ENCODE measurements at places on chromosomes 4 and X. TPM values are rescaled to one million over a fixed set of nuclear protein-coding genes. Genes with fewer than 3 reads are reported as not detected.
A peak's percentile ranks its signal among the peaks of the same experiment; 100 is the strongest.

Gene XK
- 15.3 TPM for total RNA-seq

Gene KIT
- total RNA-seq, result 3.9 TPM

Gene FGFR3
- 1.5 TPM for total RNA-seq

Gene C4orf50
- total RNA-seq, result not detected

Gene VCX
- total RNA-seq, result not detected

Gene DDX53
- not detected for total RNA-seq

Gene MTHFD2L
- 13.7 TPM for total RNA-seq

Gene FAM149A
- 9.4 TPM for total RNA-seq

Gene GPC3
- 0.65 TPM for total RNA-seq

Gene AFM
- not detected for total RNA-seq

Gene NOX1
- total RNA-seq, result not detected

Gene TEX11
- total RNA-seq, result not detected

Gene HPRT1
- 25.8 TPM for total RNA-seq

Gene GPR78
- total RNA-seq, result not detected

GRCh38 chr4:142556048-142556447 is 290.1 kb downstream of the INPP4B start:
- H3K4me1 ChIP-seq, result no peaks in the 10 kb centered on the region
- no peaks in the 10 kb centered on the region for H3K36me3 ChIP-seq
- no peaks in the 10 kb centered on the region for H3K27me3 ChIP-seq
- H3K27ac ChIP-seq, result no peak overlapping the region

DNA sequence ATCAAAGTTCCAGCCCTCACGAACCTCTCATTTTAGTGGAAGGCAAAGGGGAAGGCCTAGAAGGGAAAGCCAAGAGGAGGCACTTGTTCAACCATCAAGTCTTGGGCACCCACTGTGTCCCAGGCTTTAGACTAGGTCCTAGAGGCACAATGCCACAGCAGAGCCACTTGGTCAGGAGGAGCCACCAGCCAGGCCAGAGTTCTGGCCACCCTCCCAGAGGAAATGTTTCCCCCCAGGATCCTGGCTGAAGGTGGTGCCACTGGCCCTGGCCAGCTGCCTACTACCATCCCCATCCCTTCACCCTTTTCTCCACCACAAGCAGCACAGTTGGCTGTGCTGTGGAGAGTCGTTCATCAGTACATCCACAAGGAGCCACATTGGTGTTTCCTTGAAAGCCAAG is 34.3 kb upstream of the XPNPEP2 start:
- no peak overlapping the region for H3K27ac ChIP-seq
- no peaks in the 10 kb centered on the region for H3K4me1 ChIP-seq
- H3K27me3 ChIP-seq, result no peaks in the 10 kb centered on the region
- no peak overlapping the region for H3K4me3 ChIP-seq

DNA sequence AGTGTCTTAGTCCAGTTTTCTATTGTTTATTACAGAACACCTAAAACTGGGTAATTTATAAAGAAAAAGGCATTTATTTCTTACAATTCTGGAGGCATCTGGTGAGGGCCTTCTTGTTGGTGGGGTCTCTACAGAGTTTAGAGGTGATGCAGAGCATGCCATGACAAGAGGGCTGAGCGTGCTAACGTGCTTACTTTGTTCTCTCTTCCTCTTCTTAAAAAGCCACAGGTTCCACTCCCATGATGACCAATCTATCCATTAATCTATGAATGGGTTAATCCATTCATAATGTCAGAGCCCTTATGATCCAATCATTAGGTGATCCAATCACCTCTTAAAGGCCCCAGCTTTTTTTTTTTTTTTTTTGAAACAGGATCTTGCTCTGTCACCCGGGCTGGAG is 291.5 kb upstream of the GALNTL6 start:
- H3K4me3 ChIP-seq, result no peak overlapping the region
- DNase-seq, result no peak
- no peak overlapping the region for H3K27ac ChIP-seq
- H3K27me3 ChIP-seq, result no peaks in the 10 kb centered on the region

DNA sequence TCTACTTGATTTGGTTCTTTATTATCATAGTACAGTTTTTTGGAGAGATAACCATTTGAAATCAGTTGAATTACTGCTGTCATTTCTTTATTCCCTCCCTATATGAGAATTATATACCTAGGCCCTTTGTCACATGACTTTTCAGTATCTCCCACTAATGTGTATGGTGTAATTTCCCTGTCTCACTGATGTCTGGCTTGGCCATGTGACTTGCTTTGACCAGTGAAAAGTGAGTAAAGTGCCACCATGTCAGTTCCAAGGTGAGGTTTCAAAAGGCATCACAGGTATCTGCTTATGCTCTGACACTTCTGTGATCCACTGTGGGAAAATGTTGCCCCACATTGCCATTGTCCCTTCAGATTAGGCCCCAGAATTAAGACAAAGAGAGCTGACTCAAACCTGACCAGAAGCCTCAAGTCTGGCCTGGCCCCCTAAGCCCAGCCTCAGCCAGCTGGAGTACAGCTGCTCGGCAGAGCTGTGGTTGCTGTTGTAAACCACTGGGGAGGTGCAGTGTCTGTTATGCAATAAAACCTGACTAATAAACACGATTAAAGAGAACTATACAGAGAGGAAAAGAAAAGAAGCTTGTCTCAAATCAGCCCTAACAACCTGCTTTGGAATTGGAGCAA is 27.5 kb downstream of the SETD7 start:
- no peaks in the 10 kb centered on the region for H3K27me3 ChIP-seq
- peak; percentile 68 for DNase-seq
- H3K4me3 ChIP-seq, result no peak overlapping the region
- H3K27ac ChIP-seq, result no peak overlapping the region
- H3K4me1 ChIP-seq, result no peaks in the 10 kb centered on the region

- no peak overlapping the region for H3K27ac ChIP-seq
- DNase-seq, result no peak
- no peak overlapping the region for H3K4me3 ChIP-seq
- H3K27me3 ChIP-seq, result no peaks in the 10 kb centered on the region
- H3K4me1 ChIP-seq, result no peaks in the 10 kb centered on the region
Measured at GRCh38 chrX:39261446-39262147, 460.3 kb downstream of the MID1IP1 start.

DNA sequence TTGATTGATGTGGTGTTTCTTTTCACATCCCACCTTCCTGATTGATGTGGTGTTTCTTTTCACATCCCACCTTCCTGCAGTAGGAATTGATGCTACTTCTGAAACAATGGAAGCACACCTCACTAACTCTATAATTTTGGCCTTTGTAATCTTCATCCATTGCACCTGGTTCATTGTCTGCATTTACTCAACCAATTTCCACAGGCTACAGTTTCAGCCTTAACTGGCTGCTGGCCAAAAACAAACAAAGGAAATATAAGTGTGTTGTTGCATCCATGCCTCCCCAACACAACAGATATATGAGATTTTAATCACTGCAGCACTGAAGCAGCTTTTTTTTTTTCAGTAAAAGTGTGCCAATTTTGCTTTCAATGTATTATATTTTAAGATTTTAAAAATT is 867.6 kb upstream of the PCDH7 start:
- no peak for DNase-seq
- no peaks in the 10 kb centered on the region for H3K27me3 ChIP-seq
- H3K4me1 ChIP-seq, result no peaks in the 10 kb centered on the region

DNA sequence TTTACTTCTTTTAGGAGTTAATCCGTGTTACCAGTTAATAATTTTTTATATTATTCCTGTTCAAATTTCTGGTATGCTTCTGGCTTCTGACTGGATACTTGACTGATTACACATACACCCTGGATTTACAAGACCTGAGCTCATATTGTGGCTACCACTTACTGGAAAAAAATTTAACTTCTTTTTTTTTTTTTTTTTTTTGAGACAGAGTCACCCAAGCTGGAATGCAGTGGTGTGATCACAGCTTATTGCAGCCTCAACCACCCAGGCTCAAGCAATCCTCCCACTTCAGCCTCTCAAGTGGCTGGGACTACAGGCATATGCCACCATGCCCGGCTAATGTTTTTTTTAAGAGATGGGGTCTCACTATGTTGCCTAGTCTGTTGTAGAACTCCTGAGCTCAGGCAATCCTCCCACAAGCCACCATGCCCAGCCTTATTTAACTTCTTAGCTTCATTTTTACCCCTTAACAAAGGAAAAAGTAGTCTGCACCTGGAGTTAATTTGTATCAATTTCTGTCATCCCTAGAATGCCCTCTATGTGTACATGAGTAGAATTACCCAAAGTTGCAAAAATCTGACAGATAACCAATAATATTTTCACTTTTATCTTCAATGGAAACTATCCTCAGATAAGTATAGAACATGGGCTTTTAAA is 50.3 kb downstream of the TMEM165 start:
- peaks cover 80% of the 10 kb centered on the region for H3K36me3 ChIP-seq
- no peak overlapping the region for H3K27ac ChIP-seq
- no peak for DNase-seq
- H3K4me3 ChIP-seq, result no peak overlapping the region

DNA sequence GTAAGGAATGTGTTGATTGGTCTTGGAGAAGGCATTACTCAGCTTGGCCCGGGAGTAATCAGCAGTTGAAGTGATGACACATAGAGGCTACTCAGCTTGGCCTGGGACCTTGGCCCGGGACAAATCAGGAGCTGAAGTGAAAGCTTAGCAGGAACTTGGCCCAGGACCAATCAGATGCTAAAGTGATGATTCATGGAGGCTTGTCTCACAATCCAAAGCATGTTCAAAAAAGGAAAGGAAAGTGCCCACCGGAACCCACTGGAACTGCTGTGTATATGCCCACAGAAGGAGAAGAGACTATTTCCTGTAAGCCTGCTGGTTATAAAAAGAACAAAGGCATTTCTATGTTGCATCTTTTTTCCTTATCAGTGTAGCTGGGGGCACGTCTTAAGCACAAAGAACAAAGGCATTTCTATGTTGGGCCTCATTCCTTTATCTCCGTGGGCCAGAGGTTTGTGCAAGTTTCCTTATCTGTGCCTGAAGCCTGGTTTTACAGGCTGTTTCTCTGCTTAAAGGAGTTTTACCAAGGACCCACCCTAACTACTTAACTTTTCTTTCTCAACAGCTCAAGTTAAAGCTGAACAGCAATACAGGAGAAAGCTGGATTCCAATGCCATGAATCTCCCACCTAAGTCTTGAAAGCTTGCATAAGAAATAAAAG is 1176.7 kb downstream of the NLGN4X start:
- H3K27ac ChIP-seq, result no peak overlapping the region
- H3K4me3 ChIP-seq, result no peak overlapping the region
- DNase-seq, result peak; percentile 16
- no peaks in the 10 kb centered on the region for H3K27me3 ChIP-seq

- no peaks in the 10 kb centered on the region for H3K4me1 ChIP-seq
- no peaks in the 10 kb centered on the region for H3K27me3 ChIP-seq
- no peaks in the 10 kb centered on the region for H3K36me3 ChIP-seq
Measured at GRCh38 chrX:46202733-46203514, 342.3 kb downstream of the ZNF674 start.

DNA sequence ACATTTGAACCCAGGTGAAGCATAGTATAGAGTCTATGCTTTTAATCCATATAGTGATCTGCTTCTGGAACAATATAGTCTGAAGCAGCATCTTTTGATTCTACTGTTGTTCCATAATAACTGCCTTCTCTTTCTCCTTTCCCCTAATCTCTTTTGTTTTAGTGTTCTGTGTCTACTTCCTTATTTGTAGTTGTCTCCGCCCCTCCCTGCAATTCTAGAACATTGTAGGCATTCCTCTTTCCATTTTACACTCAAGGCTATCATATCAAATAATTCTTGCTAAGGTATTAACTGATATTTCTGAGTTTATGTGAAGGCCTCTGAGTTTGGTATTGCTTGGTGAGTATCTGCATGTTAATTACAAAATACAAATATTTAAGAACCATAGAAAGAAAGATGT is 11.6 kb downstream of the BLTP1 start:
- no peak for DNase-seq
- H3K4me3 ChIP-seq, result no peak overlapping the region
- H3K4me1 ChIP-seq, result no peaks in the 10 kb centered on the region
- no peak overlapping the region for H3K27ac ChIP-seq

GRCh38 chr4:188960411-188961093 is 821.3 kb downstream of the TRIML1 start:
- H3K36me3 ChIP-seq, result no peaks in the 10 kb centered on the region
- H3K27me3 ChIP-seq, result no peaks in the 10 kb centered on the region
- H3K4me1 ChIP-seq, result no peaks in the 10 kb centered on the region
- H3K4me3 ChIP-seq, result no peak overlapping the region
- H3K27ac ChIP-seq, result peak overlapping the region; percentile 10
- no peak for DNase-seq

DNA sequence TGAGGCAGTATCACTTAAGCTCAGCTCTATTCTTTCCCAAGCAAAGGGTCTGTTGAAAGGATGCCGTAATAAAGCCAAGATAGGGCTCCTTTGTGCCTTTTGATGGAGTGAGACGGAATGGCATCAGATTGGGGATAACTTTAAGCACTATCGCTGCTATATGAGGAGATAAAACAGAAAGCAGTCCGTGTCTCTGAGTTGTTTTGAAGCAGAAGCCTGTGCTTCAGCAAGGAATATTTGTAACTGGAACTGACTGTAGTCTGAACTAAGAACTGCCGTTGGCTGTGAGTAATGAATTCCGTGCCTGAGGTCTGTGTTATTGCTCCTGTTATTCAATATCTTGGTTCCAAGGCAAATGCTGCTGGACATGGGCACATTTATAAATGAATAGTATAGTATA is 297.4 kb downstream of the ANKRD50 start:
- no peaks in the 10 kb centered on the region for H3K27me3 ChIP-seq
- H3K27ac ChIP-seq, result no peak overlapping the region
- H3K4me1 ChIP-seq, result no peaks in the 10 kb centered on the region
- H3K36me3 ChIP-seq, result no peaks in the 10 kb centered on the region

GRCh38 chrX:94435799-94436198 is 761.8 kb downstream of the FAM133A start:
- no peaks in the 10 kb centered on the region for H3K27me3 ChIP-seq
- H3K27ac ChIP-seq, result no peak overlapping the region
- no peak for DNase-seq
- no peak overlapping the region for H3K4me3 ChIP-seq

GRCh38 chr4:24639714-24640113 is 55.4 kb upstream of the DHX15 start:
- H3K4me1 ChIP-seq, result no peaks in the 10 kb centered on the region
- H3K4me3 ChIP-seq, result no peak overlapping the region
- DNase-seq, result no peak
- H3K36me3 ChIP-seq, result no peaks in the 10 kb centered on the region

Data from heart left ventricle (tissue), 16 donors.